ENCODE measurements at places on chromosomes 11 and 22.

GRCh38 chr22:24187731-24188644 is 6.7 kb downstream of the SUSD2 start:
- no peak for DNase-seq

- no peak for DNase-seq
Measured at GRCh38 chr11:38968951-38969350, 2370.9 kb upstream of the RAG2 start.

DNA sequence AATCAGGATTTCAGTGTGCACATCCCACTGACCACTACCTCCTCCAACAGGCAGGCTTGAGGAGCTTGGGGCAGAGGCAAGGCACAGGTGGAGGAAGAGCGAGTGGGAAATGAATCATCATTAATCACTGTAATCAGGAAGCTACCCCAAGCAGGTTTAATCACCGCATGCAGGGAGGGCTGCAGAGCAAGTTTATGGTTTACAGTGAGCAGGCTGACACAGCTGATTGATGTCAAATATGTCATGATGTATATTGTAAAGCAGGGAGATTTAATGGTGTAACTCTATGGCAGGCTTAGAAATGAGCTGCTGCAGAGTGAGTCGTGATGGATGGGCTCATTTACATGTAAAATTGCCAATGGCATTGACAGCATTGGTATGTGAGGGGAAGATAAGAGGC is 441.0 kb downstream of the NTM start:
- no peak for DNase-seq

DNA sequence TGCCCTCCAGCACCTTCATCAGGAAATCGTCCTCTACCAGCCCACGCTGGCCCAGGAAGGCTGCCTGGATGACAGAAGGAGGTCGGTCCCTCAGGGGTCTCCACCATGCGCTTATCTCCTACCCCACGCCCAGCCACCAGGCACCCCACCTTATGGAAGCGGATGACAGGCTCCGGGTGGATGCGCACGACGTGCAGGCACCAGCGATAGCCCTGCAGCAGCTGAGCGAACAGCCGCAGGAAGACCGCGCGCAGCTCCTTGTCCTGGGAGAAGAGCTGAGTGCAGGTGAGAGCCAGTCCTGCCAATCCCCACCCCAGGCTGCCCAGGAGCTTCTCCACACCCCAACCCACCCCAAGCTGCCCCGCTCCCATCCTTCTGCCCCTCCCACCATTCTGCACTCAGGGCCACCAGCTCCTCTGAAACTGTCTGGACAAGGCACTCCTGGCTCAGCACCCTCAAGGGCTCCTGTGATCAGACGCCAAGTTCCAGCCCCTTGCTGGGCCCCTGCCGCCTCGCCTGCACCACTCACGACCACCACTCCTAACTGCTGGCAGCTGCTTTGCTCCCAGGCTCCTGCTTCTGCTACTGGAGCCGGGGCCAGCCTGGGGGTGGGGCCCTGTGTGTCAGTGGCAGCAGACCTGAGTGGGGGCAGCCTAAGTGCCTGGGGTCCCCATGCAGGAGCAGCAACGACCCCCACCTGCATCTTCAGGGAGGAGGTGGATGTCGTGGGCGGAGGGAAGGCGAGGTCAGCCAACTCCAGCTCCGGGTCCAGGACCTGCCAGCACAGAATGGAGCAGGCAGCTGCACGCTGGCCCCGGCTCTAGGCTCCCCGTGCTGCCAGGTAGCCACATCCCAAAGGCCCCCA is 9.5 kb downstream of the SBF1 start:
- DNase-seq = no peak

DNA sequence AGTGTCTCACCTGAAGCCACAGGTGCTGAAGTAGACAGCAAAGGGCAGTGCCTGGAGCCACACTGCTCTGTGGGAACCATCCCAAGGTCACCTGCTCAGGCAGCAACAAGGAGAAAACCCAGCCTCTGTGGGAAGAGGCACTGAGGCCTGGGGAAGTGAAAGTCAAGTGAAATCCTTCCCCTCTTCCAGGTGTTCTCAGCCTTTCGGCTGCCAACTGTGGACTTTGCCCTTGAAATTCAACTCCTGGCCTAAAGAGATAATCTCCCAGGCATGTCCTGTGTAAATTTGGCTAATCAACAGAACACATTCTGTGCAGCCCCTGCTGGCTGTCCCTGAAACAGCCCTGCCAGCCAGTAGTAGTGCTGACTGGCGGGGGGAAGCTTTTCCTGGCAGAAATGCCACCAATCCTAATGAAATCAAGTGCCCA is 112.1 kb downstream of the RPL27A start:
- no peak for DNase-seq

- DNase-seq = no peak
Measured at GRCh38 chr22:49347376-49347775, 480.3 kb downstream of the BRD1 start.

DNA sequence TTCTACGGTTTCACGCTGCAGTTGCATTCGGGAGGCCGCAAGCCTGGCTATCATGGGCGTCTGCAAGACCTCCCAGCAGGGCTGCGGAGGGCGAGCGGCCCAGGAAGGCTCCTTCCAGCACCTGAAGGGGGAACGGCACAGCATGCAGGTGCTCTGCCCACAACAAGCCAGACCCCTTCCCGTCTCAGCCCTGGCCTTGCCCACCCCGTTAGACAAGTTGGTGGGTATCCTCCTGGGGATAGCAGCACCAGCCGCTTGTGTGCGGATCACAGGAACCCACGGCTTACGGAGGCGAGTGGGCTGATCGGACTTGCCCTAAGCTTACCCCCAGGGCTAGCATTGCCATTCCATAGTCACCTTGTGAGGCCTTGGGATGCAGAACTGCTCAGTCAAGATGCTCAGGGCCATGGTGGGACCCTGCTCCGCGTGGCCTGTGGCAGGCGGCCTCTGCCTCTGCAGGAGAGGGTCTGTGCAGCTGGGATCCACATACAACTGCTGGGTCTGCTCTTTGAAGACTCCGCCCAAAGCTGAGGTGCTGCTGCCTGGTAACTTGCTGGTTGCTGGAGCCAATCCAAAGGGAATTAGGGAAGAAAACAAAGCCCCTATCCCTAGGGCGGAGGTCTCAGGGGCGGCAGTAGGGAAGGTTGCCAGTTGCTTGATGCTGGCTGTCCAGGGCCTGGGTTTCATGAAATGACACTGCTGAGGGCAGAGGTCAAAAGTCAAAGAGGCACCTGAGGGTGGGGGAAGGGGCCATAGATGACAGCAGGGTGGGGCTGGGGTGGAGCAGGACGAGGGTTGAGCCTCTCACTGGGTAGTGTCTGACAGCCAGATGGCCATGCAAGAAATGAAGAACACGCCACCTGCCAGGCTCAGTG is 1.4 kb upstream of the OSBPL5 start:
- no peak for DNase-seq

DNA sequence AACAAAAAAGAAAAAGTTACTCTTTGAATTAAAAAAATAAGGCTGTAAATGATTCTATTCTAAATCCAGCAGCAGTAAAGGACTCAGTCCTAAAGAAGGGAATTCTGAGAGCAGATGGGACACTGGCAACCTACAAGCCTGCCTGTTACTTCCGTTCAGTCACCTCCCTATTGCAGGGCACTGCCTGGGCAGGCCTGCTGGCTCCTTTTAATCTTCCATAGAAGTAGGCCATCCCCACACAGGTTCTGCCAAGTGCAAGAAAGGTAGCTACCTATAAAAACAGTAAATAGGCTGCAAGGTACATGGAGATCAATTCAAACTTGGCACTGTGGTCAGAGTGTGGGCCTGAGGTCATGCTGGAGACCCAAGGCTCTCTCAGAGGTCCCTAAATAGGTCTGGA is 136.4 kb downstream of the TRIM44 start:
- no peak for DNase-seq

DNA sequence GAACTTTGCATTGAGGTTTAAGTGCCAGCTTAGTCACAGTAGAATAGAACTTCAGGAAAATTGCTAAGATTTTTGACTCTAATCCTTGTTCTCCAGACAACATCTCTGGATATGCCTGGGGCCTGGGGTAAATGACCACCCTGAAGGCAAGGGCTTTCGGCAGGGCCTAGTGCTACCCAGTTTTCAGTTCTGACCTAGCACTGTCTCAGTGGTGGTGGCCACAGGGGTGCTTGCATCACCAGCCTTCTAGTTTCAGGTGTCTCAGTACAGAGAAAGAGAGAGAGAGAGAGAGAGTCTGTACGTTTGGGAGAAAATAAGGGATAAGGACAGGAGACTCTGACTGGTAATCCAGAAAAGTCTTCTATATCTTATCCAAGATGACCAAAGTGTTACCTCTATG is 890.5 kb downstream of the JRKL start:
- DNase-seq = no peak

DNA sequence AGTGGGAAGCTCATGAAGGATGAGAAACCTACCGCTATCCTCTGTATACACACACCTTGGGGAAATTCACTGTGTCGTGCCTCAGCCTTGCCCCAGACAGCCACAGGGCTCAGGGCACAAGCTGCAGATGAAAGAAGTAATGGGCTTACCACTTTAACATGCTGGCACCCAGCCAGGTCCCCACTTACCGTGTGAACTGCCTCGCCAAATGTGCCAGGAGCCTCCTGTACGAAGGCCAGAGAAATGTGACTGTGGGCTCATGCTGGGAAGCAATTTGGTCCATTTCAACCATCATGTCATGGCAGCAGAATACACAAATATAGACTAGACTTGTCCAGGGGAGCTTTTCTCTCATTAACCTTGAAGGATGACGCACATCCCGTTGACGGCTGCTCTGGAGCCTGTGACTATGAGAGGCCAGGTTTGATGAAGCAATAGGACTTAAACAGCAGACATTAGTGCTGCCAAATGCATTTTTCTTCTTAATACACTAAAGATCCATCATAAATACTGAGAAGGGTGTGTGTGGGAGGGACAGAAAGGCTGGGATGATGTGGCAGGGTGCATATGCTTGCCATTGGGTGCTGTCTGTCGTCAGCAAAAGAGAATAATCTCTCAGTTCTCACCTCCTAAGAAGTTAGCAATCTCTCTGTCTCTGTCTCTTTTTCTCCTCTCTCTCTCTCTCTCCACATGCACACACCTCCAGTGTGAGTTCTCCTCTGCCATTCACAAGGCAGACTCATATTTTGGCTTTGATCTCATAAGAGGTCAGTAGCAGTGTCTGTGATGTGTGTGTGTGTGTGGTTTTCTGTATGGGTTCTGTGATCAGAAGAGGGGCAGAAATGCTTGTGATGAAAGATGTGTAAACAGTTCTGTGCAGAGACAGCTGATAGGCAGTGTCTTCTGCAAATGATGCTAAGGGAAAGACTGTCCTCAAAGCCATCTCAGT is 142.4 kb downstream of the KIRREL3 start:
- DNase-seq = no peak

All from stimulated activated CD4-positive, alpha-beta T cell treated with anti-CD3 and anti-CD28 coated beads, Interleukin-12 subunit alpha, Interleukin-12 subunit beta, amount 100 ng/mL, for 4 hours (primary cell).